ENCODE measurements at places on chromosomes 7 and 10.

GRCh38 chr7:5419539-5420066 lies 4.0 kb downstream of the TNRC18 start:
- DNase-seq, result no peak

DNA sequence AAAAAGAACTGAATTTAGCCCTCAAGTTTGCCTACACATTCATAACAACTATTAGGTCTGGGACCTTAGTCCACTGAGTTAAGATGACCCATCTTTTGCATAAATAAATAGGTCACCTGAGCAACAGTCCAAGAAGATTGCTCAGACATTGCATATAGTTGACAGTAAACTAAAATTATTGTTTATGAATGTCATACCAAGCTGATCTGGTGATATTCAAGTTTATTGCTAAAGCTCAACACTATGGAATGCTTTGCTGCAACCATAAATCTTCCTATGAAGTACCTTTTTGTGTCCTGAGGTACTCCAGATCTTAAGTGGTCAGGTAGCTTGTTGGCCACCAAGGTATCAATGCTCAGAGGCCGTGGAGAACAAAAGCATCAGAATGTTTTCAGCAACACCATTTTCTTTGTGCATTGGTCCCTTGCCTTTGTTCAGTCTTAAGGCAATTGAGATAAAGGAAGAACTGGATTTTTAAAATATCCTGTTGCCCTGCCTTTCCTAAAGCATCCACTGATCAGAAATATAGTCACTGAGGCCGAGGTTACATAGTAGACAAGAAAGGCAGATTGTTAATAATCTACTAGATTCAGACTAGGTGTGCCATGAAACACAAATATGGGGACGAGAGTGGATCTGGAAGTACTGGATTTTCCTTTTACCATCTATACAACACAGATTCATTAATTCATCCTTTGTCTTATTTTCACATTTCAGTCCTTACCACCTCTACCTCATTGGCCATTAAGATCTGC lies 321.3 kb downstream of the PTEN start:
- no peak for DNase-seq

- no peak for DNase-seq
These were observed 351.4 kb upstream of the NPVF start for GRCh38 chr7:25579778-25580075.

GRCh38 chr7:114153700-114154099 lies 234.9 kb upstream of the PPP1R3A start:
- DNase-seq, result no peak

DNA sequence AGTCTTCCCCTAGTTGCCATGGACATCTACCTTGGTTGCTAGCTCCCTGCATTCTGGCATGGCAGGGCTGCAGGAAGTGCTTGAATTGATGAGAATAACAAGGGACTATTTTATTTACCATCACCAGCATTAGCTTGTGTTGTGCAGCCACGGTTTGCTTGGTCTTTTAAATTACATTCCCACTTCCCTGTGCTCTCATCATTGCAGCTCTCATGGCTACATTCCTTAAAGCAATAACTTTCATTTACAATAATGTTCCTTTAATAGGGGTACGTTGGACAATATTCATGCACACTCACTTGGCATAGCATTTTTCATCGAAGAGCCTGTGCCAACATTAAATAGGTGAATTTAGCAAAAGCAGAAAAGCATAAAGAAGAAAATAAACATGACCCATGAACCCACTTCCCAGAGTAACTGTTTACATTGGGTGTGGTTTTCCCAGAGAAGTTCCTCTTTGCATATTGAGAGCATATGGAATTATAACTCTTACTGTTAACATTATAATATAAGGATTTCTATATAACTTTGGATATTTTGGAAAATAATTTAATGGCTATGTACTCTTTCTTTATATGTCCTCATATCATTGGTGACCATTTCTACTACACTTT lies 113.2 kb upstream of the VWC2 start:
- DNase-seq, result no peak

- DNase-seq, result no peak
These were observed 43.3 kb upstream of the NPTX2 start for GRCh38 chr7:98573816-98574215.

DNA sequence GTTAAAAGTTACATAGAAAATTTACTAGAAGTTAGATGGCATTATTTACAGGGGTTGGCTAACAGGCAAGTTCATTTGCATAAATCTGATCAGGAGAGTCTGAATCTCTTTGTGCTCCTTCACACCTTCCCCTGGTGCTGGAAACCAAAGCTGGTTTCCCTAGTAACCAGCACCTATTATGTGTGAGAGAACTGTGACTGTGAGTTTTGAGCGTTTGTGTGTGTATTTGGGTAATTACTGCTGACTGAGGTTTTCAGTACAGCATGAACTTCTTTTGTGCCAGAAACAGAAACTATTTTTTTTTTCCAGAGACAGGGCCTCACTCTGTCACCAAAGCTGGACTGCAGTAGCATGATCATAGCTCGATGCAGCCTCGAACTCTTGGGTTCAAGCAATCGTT lies 10.3 kb upstream of the IFIT1B start:
- DNase-seq, result no peak

GRCh38 chr10:122828716-122829255 lies 16.9 kb downstream of the CUZD1 start:
- DNase-seq, result no peak

- DNase-seq, result no peak
These were observed 82.8 kb downstream of the TES start for GRCh38 chr7:116293139-116293538.

GRCh38 chr7:124369310-124369709 lies 336.4 kb upstream of the TMEM229A start:
- no peak for DNase-seq

GRCh38 chr10:266974-267425 lies 131.7 kb downstream of the ZMYND11 start:
- peak; percentile 38 for DNase-seq

- no peak for DNase-seq
These were observed 81.7 kb downstream of the GPR85 start for GRCh38 chr7:113004726-113005454.

GRCh38 chr7:48617508-48617907 lies 306.8 kb upstream of the CDC14C start:
- DNase-seq, result no peak

GRCh38 chr10:79195091-79195923 lies 126.5 kb downstream of the ZMIZ1 start:
- peak; percentile 87 for DNase-seq

GRCh38 chr7:133398506-133398905 lies 145.6 kb downstream of the EXOC4 start:
- no peak for DNase-seq

- DNase-seq, result no peak
These were observed 9.9 kb downstream of the IGFBP1 start for GRCh38 chr7:45898222-45898621.

- no peak for DNase-seq
These were observed 21.4 kb upstream of the SMC3 start for GRCh38 chr10:110546077-110546476.

GRCh38 chr7:115435178-115435577 lies 513.3 kb downstream of the MDFIC start:
- no peak for DNase-seq

GRCh38 chr10:75528392-75528791 lies 97.0 kb downstream of the LRMDA start:
- DNase-seq, result no peak

- peak; percentile 84 for DNase-seq
These were observed 69.3 kb downstream of the AP3M1 start for GRCh38 chr10:74081192-74081803.

DNA sequence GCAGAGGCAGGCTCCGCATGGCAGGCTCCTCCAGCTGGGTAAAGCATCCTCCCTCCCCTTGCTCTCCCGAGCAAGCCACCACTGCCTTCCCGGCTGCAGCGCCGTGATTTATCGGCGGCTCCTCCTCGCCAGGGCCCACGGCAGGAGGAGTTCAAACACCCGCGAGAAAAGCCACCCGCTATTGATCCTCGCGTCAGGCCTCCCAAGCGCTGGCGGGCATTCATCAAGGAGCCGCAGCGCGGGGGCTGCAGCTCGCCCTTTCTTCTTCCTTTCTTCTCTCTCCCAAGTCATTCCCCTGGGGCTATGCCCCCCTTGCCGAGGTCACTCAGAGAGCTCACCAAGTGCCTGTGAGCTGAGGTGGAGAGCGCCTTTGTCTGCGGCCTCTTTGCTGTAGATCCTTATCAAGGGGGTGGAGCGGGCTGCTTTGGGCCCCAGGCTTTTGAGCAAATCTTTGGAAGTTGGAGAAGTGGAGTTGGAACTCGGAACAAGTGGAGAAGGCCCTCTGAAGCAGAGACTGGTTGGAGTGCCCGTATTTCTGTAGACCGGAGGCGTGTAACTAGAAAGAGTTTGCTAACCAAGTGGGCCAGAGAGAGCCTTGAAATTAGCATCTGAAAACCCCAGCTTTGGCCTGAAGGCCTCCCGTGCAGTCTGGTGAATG lies 107.2 kb upstream of the PPIF start:
- DNase-seq, result no peak
